RKO (cell line): ENCODE measurements at places on chromosomes 6 and 20.

GRCh38 chr6:3911130-3911529 lies 62.0 kb downstream of the FAM50B start:
- DNase-seq = no peak

DNA sequence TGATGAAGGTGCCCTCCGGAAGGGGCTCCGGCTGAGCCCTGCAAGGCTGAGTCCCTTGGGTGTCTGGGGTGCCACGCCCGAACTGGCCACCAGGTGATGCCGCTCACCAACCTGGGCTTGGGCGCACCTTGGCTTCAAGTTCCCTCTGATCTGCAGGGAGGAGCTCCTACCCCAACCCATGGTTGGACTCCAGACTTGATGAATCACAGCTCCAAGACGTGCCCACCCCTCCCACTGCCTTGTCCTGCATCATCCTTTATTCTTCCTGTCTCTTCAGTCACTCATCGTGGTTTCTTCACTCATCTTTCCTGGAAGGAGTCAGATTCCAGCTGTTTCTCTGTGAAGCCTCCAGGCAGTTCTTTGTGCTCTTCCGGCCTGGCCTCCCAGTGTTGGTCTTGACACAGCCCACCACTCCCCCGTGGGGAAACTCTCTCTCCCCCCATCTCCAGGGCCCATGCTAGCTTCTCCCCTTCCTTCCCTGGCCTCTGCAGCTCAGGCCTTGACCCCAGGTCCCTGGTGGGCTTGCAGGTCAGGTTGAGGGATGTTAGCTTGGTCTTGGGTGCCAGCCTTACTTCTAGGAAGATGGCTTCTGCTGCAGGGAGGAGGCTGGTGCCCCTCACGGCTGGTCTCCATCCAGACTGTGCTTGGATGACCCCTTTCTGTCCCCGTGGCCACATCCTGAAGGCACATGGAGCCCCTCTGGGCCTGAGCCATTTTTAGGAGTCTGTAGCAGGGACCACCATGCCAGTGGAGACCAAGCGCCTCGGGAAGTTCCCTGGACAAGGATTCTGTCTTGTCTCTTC lies 2.6 kb upstream of the ZBP1 start:
- peak; percentile 37 for DNase-seq

- no peak for DNase-seq
These were observed 4.3 kb downstream of the CDC25B start for GRCh38 chr20:3800256-3800877.

DNA sequence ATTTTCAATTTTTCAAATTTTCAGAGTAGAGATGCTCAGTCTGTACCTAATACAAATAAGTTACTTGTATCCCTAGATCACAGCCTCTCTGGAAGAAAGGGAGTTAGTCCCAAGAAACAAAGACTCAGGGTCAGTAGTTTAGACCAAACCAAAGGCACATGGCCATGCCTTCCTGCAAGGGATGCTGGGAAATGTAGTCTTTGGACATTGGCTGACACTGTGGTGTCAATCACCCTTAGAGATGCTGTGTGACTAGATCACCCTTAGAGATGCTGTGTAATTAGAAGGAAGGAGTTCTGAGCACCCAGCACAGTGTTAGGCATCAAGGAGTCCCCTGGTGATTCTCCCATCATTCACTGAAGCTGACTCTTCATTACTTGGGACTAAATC lies 202.1 kb downstream of the NFATC2 start:
- DNase-seq = no peak

- no peak for DNase-seq
These were observed 82.7 kb downstream of the SIM1 start for GRCh38 chr6:100382031-100382430.

GRCh38 chr20:58993332-58994248 lies 12.5 kb downstream of the NELFCD start:
- DNase-seq = no peak

- no peak for DNase-seq
These were observed 714.5 kb upstream of the EYS start for GRCh38 chr6:66421570-66421969.

GRCh38 chr6:107399935-107400334 lies 59.4 kb downstream of the PDSS2 start:
- no peak for DNase-seq

DNA sequence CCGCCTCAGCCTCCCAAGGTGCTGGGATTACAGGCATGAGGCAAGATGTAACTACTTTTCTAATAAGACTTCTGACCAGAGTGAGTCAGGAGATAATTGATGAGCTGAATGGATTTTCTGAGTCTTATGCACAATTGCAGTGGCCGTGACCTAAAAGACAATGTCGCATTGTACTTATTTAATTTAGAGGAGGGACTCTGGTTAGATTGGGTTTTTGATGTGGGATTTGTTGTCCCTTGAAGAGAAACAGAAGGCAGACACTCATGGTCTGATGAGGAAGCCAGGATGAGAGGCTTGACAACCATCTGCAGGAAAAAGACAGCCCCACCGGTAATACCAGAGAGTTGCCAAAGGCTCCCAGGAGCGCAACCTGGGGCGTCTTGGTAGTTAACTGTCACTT lies 68.0 kb downstream of the ISM1 start:
- DNase-seq = no peak

DNA sequence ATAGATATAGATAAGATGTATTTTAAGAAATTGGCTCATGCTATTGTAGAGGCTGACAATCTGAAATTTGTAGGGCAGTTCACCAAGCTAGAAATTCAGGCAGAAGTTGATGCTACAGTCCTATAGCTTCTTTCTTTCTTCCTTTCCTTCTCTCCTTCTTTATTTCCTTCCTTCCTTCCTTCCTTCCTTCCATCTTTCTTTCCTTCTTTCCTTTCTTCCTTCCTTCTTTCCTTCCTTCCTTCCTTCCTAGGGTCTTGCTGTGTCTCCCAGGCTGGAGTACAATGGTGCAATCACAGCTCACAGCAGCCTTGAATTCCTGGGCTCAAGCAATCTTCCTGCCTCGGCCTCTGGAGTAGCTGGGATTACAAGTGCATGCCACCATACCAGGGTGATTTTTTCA lies 55.3 kb downstream of the TFAP2A start:
- no peak for DNase-seq

- peak; percentile 88 for DNase-seq
These were observed 3.5 kb upstream of the MAPK13 start for GRCh38 chr6:36126553-36127458.

GRCh38 chr6:104955491-104955890 lies 1.4 kb upstream of the LIN28B start:
- no peak for DNase-seq

DNA sequence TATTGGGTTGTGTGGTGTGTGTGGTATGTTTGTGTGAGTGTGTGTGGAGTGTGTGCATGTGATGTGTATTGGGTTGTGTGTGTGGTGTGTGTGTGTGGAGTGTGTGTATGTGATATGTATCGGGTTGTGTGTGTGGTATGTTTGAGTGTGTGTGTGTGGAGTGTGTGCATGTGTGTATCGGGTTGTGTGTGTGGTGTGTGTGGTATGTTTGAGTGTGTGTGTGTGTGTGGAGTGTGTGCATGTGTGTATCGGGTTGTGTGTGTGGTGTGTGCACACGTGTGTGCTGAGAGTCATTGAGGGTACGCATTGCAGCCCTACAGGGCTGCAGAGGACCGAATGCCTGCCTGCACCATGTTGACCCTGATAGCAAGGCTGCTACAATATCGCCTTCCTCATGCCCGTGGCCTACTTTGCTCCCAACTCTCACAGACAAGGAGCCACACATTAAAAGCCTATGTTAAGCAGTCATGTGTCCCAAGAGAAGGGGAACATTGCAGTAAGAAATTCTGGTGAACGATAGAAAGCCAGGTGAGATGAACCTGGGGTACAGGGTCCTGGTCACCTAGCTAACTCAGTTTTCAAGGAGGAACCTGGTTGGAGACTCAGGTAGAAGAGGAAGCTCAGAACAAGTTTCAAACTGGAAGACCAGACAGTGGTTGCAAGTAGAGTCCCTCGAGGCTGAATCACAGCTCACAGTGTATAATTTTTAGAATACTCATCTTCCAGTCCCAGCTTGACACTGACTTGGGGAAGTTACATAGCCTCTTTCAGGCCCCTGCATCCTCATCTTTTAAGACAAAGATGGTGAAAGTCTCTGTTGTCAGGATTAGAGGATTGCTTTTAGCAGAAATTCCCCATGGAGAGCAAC lies 45.7 kb upstream of the TMEM170B start:
- DNase-seq = no peak

DNA sequence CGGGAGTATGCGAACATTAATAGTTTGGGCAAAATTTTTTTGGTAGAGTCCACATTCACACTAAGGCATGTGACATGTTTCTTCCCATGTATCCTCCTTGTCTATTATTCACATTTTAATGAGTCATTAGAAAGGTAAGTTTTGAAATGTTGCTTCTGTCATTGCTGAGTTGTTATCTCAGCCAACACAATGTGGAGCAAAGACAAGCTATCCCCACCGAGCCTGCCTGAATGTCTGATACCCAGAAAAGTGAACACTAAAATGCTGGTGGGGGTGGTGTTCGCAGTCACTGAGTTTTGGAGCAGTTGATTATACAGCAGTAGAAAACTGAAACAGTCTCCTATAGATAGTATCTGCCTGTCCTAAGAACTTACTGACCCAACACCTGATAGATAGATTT lies 68.3 kb upstream of the ASF1A start:
- DNase-seq = no peak

- DNase-seq = no peak
These were observed 15.5 kb upstream of the TMEM181 start for GRCh38 chr6:158544428-158544827.

GRCh38 chr6:170036916-170037315 lies 254.0 kb downstream of the DLL1 start:
- DNase-seq = no peak

GRCh38 chr20:12067686-12068085 lies 150.0 kb downstream of the BTBD3 start:
- DNase-seq = no peak

GRCh38 chr6:158457616-158458278 lies 102.1 kb upstream of the TMEM181 start:
- no peak for DNase-seq

- no peak for DNase-seq
These were observed 359.0 kb downstream of the ESR1 start for GRCh38 chr6:152166497-152166896.

- no peak for DNase-seq
These were observed 87.0 kb downstream of the CDH22 start for GRCh38 chr20:46221256-46221833.
